ENCODE measurements at places on chromosomes 3 and 15. TPM values are rescaled to one million over a fixed set of nuclear protein-coding genes. Genes with fewer than 3 reads are reported as not detected.

The PXK gene
- 12.5 TPM for total RNA-seq

The MAGEL2 gene
- total RNA-seq, result 0.19 TPM

The SI gene
- 0.05 TPM for total RNA-seq

The THSD4 gene
- total RNA-seq, result 2.2 TPM

The GOLGA6A gene
- total RNA-seq, result 0.09 TPM

The FAN1 gene
- 14.6 TPM for total RNA-seq

The USP3 gene
- 32.6 TPM for total RNA-seq

The HYKK gene
- 2.2 TPM for total RNA-seq

The CHDH gene
- total RNA-seq, result 0.38 TPM

The TRANK1 gene
- total RNA-seq, result 19.0 TPM

The FBXL2 gene
- total RNA-seq, result 1.9 TPM

The TTBK2 gene
- 5.7 TPM for total RNA-seq

The PDZRN3 gene
- 4.3 TPM for total RNA-seq

The AMIGO3 gene
- 0.19 TPM for total RNA-seq

The TRPM1 gene
- total RNA-seq, result 0.09 TPM

The ROBO2 gene
- 9.3 TPM for total RNA-seq

The NPAP1 gene
- total RNA-seq, result under 0.01 TPM
